ENCODE measurements at places on chromosomes 5 and 9. TPM values are rescaled to one million over a fixed set of nuclear protein-coding genes. Genes with fewer than 3 reads are reported as not detected.

The GPX3 gene
- total RNA-seq = 56.0 TPM

The PAEP gene
- total RNA-seq = not detected

The FCN2 gene
- not detected for total RNA-seq

The DMRT3 gene
- total RNA-seq = not detected

The KCNT1 gene
- total RNA-seq = not detected

The SH3TC2 gene
- total RNA-seq = 2.4 TPM

The TNIP1 gene
- 159 TPM for total RNA-seq

The ACTBL2 gene
- total RNA-seq = 0.03 TPM

The GABRA6 gene
- not detected for total RNA-seq

The NDST1 gene
- total RNA-seq = 73.8 TPM

The RARS1 gene
- total RNA-seq = 97.9 TPM

The NEUROG1 gene
- total RNA-seq = not detected

The CPEB4 gene
- total RNA-seq = 39.9 TPM

The TERT gene
- not detected for total RNA-seq

The TAF11L12 gene
- not detected for total RNA-seq

The PLK2 gene
- total RNA-seq = 487 TPM

The PRRX2 gene
- total RNA-seq = 17.9 TPM

The CKMT2 gene
- total RNA-seq = 15.1 TPM

The PCDH1 gene
- total RNA-seq = 6.3 TPM

The SLC6A18 gene
- total RNA-seq = not detected

The ADGRD2 gene
- total RNA-seq = not detected

The C1QTNF3 gene
- 1.7 TPM for total RNA-seq

The RALGDS gene
- 21.4 TPM for total RNA-seq

The BNC2 gene
- total RNA-seq = 14.5 TPM

The FAM153A gene
- 0.10 TPM for total RNA-seq

The PCDHA1 gene
- not detected for total RNA-seq
